Stimulated activated CD4-positive, alpha-beta T cell treated with anti-CD3 and anti-CD28 coated beads, TNF-alpha, amount 100 ng/mL, for 1 hour (primary cell): ENCODE measurements at places on chromosomes 5 and 9.

GRCh38 chr5:175131432-175131831 is 312.6 kb downstream of the DRD1 start:
- DNase-seq = no peak

DNA sequence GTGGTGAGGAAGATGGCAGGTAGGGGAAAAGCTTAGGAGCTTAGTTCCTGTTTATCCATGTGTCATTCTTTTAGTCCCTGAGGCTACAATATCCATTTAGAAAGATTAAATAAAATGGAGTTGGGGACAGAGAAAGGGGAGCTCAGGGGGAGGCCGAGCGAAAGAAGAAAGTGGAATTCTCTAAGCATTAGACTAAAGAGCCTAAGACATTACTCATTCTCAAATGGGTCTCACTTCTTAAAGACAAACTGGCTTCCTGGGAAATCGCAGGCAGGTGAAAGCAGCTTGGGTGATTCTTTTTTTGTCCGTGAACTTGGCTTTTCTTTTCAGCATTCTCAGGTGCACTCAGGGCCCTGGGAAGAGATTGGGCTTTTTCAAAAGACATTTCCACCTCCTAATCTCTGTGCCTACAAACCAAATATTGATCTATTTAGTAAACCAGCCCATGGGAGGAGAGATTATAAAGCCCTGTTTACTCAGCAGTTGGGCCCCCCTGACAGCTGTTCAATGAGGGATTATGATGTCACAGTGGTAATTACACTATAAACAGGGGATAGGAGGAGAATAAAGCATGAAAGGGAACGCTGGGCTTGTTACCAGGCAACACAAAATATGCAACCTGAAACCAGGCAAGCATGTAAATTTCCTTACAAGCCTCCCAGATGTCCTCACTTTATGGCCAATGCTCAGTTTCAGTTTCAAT is 584.0 kb downstream of the ACTL7B start:
- no peak for DNase-seq

DNA sequence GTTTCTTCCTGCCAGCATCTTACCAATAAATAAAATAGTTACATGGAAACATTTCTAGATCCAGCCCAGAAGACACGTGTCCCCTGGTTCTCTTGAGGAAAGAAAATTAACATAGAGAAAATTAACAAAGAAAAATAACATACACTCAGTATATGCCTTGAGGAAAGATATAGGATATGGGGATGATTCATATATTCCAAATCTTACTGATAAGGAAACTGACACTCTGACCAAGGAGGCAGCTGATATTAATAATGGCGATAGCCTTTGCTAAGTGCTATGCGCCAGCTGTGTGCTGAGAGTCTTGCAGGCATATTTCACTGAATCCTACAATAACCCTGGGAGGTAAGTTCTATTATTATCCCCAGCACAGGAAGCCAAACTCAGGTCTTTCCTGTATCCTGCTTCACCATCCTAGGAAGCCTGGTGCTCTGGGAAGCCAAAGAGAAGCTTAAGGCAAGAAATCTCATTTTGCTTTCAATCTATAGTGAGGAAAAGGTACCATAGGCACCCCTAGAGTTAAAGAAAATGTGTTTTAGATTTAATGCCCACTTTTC is 302.7 kb upstream of the NREP start:
- no peak for DNase-seq

- DNase-seq = no peak
These were observed 70.5 kb downstream of the GPBP1 start for GRCh38 chr5:57244331-57244730.

GRCh38 chr5:58018016-58018415 is 441.9 kb downstream of the PLK2 start:
- DNase-seq = no peak

GRCh38 chr5:79517601-79518000 is 3.7 kb upstream of the HOMER1 start:
- DNase-seq = no peak

- DNase-seq = no peak
These were observed 66.1 kb upstream of the STK32A start for GRCh38 chr5:147168578-147169327.

DNA sequence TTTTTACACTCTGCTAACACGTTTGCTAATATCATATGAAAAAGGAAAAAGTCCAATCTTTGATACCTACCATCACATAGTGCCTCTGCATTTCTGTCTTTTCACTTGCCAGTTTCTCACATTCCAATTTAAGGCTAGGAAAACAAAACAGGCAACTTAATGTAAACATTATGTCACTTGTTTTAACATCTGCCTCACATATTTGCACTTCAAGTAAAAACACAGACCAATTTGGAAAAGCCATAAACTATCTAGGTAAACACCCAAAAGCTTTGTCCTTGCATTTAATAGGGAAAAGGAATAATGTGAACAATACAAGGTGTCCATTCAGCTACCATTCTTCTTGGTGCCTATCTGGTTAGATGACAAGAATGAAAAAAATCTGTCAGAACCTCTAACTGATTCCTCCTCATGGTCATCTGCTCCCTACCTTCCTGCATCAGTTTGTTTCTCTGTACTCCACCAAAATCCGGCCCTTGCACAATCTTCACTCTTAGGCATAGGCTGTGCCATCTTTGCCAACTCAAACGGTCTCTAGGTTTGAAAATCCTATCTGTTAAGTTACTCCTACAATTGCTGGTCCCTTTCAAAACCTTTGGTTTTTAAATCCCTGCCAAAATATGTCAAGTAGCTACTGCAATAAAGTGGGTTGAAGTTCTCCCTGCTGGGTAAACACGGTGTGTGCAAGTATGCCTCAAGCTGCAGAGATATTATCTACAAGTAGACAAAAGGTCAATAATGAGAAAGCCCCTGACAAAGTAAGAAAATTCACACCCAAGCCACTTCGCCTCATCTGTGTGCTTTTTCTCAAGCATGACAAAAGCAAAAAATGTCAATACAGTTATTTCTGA is 3.4 kb downstream of the TLE1 start:
- DNase-seq = no peak

GRCh38 chr5:170611449-170612090 is 107.8 kb downstream of the KCNIP1 start:
- DNase-seq = no peak

- DNase-seq = no peak
These were observed 37.5 kb upstream of the SUSD3 start for GRCh38 chr9:93020771-93021670.

DNA sequence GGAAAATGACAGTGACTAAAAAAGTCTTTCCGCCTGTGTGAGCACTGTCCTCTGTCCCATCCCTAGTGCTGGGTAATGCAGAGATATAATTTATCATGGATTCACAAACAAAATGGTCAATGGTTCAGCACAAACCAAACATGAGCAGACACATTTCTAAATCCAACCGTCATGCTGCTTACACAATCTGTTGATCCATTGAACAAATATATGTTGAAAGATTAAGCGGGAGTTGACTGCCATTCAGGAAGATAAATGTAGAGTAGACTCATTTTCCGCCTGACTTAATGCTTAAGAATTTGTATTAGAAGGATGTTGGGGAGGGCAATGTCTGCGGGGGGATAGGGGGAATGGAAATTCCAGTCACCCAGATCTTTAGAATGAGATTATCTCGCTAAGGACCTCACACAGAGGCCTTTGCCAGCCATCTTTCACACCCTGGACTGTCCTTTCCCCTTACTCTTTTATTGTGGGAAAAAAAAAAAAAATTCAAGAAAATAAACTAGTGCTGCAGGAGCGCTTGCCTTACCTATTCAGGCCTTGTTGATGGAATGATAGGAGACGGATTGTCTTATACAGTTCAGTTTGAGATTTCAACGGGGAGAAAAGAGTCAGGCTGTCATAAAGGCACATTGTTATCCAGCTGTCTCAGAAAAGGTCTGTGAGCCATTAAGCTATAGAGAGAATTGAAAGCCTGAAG is 153.7 kb downstream of the TLE1 start:
- DNase-seq = no peak

DNA sequence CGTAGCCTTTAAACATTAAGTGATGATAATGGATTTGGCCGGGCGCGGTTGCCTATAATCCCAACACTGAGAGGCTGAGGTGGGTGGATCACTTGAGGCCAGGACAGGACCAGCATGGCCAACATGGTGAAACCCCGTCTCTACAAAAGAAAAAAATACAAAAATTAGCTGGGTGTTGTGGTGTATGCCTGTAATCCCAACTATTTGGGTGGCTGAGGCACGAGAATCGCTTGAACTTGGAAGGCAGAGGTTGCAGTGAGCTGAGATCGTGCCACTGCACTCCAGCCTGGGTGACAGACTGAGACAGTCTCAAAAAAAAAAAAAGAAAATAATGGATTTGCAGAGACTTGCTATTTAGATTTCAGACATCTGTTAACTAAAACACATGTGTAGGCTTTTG is 9.2 kb upstream of the MATR3 start:
- DNase-seq = no peak

- DNase-seq = no peak
These were observed 79.1 kb downstream of the ATG10 start for GRCh38 chr5:82050955-82051354.

GRCh38 chr9:21160178-21160577 is 6.3 kb downstream of the IFNA21 start:
- no peak for DNase-seq

DNA sequence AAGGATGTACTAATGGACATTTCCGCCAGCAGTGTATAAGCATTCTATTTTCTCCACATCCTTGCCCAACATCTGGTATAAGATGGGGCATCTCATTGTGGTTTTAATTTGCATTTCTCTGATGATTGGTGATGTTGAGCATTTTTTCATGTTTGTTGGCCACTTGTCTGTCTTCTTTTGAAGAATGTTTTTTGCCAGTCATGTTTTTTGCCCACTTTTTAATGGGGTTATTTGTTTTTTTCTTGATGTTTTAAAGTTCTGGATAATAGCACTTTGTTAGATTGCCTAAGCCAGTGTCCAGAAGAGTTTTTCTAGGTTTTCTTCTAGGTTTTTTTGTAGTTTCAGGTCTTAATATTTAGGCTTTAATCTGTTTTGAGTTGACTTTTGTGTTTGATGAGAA is 31.7 kb downstream of the RAD23B start:
- no peak for DNase-seq

DNA sequence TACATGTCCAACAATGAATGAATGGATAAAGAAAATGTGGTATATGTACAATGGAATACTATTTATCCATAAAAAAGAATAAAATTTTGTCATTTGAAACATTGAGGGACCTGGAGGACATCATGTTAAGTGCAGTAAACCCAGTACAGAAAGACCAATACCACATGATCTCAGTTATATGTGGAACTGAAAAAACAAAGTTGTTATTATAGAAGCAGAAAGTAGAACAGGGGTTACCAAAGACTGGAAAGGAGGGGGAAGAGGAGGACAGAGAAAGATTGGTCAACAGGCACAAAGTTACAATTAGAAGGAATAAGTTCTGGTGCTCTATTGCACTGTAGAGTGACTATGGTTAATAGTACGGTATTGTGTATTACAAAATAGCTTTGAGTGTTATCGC is 233.8 kb downstream of the SEMA6A start:
- no peak for DNase-seq

DNA sequence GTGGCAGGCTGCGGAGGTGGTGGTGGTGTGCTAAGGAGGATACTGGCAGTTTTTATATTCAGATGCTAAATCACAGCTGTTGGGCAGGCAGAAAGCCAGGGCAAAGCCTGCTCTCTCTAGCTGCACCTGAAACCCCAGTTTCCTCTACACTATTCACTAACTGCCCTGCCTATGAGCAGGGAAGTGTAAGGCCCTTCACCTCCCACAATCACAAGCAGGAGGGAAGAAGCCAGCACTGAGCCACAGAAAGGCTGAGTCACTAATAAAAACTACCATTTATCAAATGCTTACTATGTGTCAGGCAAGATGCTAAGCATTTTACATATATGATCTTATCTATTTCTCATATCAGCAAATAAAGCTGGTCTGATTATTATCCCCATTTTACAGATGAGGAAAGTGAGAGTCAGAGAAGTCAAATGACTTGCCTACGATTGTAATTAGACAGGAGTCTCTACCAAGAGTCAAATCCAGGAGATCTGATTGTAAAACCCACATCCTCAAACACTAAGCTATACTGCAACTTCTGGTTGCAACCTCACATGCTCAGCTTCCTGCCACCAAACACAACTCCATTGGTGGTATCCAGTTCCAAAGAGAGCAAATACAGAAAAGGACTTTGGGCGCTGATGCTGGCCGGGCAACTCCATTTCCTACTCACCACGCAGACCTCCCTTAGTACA is 17.7 kb upstream of the IL6ST start:
- no peak for DNase-seq

DNA sequence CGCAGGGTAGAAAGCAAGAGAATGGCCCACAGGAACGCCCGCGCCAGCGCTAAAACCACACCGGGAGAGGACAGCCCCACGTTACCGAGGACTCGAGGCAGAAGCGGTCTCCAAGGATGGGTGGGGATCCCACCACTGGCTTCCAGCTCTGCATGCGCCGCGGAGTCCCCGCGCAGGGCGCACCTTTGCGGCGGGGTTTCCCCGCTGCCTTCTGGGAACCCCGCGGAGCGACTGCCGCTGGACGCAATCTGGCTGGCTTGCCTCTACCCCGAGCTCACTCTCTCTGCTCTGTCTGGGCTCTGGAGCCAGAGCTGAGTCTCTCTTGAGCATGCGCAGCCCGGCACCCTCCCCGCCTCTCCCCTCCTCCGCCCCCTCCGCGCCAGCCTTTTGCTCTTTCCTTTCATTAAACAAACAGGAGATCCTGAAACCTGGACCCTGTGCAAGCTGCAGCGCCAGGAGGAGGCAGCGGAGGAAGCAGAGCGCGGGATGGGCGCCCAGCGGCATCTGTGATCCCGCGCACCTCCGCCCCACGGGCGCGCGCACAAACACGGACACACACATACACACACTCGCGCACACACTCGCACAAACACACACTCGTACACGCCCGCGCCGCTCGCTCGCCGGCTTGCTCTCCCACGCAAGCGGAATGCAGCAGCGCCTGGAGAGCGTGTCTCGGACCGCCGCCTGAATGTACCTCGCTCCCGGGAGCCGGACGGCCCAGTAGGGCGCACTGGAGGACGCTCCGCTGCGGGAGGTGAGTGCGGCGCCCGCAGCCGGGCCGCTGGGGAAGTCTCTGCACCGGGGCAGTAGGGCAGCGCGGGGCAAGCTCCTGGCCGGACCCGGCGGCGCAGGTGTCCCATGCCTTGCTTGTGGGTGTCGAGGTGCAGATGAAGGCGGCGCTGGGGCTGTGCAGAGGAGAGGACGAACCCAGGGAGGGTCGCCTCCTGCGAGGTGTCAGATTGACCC is at the start of gene PLPPR1:
PLPPR1 (plus strand) TSS at position 382 of the 969 bp plus-strand sequence.
- no peak for DNase-seq

DNA sequence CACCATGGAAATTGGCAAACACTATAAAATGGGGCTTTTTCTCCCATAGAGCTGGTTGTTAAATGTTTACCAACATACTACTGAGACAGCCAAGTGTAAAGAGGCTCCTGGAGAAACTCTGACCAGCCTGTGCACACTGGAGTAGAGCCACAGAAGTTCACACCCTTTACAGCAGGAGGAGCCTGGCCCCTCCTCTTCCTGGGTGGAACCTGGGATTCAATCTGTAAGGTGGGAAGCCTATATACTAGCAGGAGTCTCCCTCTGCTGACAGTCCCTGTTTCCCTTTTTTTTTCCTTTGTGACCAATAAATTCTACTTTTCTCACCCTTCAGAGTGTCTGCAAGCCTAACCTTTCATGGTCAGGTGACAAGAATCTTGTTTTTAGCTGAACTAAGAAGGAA is 10.4 kb upstream of the SLC30A5 start:
- no peak for DNase-seq
